Activated naive CD4-positive, alpha-beta T cell treated with anti-CD3 and anti-CD28 coated beads, Interleukin-2, amount 10 ng/mL, durations not matched to agents 7 days and 5 days (primary cell): ENCODE measurements at places on chromosomes 4 and X.
A peak's percentile ranks its signal among the peaks of the same experiment; 100 is the strongest.

- no peak for DNase-seq
These were observed 212.9 kb downstream of the FAT4 start for GRCh38 chr4:125527681-125528080.

GRCh38 chrX:154714925-154715324 is 36.0 kb downstream of the GAB3 start:
- DNase-seq = peak; percentile 62

GRCh38 chr4:41285202-41285863 is 28.6 kb downstream of the UCHL1 start:
- DNase-seq = no peak

DNA sequence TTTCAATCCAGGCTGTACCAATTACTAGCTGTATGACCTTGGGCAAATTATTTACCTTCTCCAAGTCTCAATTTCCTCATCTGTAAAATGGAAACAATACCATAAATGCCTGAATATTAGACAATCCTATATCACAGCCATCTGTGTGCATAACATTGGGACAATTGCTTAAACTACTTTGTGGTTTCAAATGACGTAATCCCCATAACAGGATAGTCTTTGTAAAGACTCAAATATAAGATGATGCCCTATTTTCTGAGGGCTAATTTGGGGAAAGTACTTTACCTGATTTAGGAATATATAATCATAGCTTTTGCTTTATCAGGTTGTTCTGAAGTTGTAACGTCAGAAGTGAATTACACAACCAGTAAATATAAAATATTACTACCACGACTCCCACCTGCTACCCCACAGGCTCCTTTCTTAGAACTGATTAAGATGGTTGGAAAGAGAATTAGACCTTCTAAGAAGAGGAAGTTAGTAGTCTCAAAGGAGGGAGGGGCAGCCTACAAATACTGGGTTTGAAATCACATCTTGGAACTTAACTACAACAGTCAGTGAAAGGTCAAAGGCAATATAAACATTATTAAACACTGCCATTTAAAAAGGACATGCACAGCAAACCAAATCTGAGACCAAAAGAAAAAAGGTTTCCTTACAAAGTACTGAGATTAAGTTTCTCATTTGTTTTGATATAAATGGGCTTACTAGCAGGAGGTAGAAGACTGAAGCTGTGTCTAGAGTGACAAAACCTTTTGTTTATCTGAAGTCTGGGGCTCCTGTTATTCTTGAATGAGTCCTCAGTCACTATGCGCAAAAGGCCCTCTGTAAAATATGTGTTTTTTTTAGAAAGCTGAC is 215.0 kb downstream of the SCFD2 start:
- DNase-seq = no peak

DNA sequence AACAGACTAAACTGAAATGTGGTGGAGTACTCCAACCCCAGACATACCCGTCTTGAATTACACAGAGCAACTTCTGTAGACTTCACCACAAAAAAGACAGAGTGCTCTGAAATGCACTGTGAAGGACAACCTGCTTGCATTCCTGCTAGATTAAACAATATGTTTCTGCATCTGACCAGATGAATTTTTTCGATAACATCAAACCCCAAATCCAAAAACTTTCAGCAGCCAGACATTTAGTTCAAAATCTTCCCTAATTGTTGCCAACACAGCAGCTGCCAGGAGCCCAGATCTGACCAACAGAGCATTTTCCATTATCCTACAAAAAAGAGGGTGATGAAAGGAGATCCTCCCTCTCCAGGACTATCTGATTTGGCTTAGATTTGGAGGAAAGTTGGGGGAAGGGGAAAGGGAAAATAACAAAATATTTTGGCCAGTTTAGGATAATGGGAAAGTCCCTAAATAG is 356.5 kb downstream of the PDGFC start:
- no peak for DNase-seq

DNA sequence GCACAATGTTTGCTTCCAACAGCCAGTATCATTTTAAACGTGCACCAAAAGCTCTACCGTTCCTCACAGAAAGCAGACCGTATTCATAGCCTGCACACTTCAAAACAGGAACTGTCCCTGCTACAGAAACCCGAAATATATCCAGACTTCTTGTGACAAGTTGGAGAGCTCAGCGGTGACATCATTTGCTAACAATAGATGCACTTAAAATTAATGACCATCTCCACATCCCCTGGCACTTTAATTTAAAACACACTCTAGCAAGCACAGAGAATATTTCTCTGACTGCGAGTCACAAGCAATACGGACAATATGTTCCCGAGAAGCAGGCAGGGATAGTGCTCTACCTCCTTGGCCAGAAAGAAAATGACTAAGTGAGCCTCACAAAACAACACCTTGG is 2.5 kb downstream of the NYX start:
- no peak for DNase-seq

DNA sequence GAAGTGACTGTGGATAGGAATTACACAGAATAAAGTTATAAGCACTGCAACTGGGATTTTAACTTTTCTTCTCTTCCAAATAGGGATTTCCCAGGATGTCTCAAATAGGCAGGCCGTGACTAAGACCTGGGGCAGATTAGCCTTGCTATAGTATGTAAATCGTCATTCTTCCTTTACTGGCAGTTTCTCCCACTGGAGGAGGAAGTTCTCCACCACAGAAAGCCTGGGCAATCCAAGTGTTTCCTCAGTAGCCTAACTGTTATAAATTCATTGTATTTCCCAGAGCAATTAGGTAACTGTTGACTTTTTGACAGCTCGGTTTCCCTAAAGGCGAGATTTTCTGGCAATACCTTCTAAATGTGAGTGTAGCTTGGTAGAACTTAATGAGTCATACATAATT is at the start of gene TNIP3:
Gene TNIP3, minus strand, starts transcription at position 31 of the 400 bp plus-strand sequence. CDS start 196 bp downstream, outside the sequence.
- no peak for DNase-seq

GRCh38 chrX:150504397-150505182 is 63.8 kb upstream of the MTM1 start:
- no peak for DNase-seq

DNA sequence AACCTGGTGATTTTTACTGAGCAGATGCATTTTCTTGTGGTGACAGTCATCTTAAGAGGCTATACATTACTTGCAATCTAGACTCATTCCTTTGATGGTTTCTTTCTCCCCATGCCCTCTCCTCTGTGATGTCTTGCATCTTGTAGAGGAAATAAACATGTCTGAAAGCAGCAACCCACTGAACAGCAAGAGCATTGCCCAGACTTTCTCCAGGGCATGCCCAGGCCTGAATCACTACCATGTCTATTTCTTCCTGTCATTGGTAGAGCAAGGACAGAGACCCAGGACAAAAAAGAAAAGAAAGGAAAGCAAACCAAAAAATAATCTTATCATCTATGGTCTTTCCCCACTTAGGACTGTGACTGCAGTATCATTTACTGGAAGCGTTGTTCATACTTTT is 326.1 kb downstream of the HNRNPD start:
- DNase-seq = no peak

- DNase-seq = peak; percentile 68
These were observed 21.9 kb downstream of the ATP2B3 start for GRCh38 chrX:153539171-153539978.

DNA sequence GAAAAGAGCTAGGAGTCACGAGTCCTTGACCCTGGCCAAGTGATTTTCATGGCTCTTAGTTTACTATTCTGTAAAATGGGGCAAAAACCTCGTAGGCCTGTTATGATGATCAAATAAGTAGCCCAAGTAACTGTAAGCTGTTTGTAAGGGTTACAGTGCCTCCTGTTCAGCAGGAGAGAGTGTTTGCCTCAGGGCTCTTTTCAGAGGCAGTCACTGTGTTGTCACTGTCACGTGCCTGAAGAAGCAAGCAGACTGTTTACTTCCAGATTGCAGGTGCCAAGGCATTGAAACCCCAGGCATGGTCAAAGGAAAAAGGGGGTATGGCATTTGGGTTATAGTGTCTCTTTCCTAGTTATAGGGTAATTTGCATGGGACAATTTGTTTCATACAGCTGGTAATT is 4.5 kb downstream of the RAB39B start:
- no peak for DNase-seq

DNA sequence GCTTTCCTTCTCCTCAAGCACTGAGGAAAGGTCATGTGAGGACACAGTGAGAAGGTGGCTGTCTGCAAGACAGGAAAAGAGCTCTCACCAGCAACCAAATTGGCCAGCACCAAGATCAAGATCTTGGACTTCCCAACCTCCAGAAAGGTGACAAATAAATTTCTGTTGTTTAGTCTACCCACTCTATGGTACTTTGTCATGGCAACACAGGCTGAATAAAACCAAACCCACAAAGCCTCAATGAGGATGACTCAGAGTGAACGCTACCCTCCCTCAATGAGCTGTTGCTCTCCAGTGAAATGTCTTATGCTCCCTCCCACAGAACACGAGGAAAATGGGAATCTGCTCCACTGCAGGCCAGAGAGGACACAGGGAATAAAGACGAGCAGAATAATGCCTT is 244.1 kb downstream of the RAB28 start:
- DNase-seq = no peak

- no peak for DNase-seq
These were observed 279.8 kb downstream of the UNC5C start for GRCh38 chr4:95268819-95269565.
